Retina (tissue), 1 donor: ENCODE measurements at places on chromosomes 7 and 10.

DNA sequence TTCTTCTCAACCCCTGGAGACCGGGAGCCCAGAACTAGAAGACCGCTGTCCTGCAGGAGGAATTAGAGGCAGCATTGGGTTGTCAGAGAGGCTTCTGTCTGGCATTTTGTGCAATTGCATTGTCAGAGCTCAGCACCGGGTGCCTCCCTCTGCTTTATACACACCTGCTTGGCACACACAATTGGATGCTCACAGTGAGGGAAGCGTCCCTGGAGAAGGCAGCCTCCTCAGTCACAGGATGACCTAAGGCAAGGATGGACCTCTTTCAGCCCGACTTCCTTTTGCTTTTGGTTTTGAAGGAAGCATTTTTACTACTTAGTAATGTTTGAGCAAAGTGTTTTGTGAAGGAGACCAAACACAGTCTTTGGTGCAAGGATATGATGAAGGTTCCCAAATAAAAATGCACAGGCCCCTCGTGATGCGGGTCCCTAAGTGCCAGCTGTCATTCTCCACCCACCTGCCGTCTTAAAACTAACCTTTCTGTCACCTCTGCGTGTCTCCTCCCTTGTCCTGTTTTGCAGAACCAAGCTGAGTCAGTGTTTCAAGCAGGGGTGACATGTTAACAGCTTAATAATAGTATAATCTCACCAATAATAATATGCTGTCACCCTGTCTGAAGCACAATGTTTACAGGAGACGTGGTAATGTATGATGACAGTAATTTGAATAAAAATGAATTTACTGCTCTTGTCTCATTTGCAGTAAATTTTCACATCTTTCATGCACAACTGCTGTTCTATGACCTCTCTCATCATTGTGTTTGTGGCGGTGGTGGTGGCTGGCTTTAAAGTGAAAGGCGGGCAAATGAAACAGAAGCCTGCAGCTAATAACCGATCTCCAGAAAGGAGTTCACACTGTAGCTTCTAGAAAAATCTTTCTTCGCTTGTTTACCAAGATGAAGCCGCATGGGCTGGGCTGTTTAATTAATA lies 430.2 kb upstream of the MKI67 start:
- no peak for DNase-seq

GRCh38 chr10:51083356-51083853 lies 9.1 kb downstream of the PRKG1 start:
- no peak for DNase-seq

GRCh38 chr10:79176052-79176501 lies 107.3 kb downstream of the ZMIZ1 start:
- no peak for DNase-seq

DNA sequence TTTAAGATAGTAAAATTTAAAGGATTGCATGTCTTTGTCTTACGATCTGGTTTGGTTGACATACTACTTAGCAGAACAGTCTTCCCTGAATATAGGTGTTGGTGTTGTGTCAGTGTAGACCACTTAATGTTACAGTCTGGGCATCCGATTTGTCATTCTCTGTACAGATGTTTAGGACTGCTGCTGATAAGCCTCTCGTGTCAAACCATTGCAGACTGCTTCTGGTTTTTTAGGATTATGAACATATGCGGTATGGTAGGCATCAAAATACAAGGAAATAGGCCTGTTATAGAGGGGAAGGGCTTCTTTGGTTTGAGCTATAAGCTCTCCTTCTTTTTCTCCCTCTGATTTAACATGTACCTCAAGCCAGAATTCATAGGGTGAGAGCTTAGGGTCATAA lies 7.4 kb downstream of the CYP3A43 start:
- no peak for DNase-seq

GRCh38 chr7:66640802-66641525 lies 12.3 kb downstream of the KCTD7 start:
- peak; percentile 9 for DNase-seq

GRCh38 chr7:21305455-21306235 lies 122.2 kb upstream of the SP4 start:
- DNase-seq: no peak

GRCh38 chr10:1210667-1211066 lies 154.5 kb downstream of the WDR37 start:
- no peak for DNase-seq

DNA sequence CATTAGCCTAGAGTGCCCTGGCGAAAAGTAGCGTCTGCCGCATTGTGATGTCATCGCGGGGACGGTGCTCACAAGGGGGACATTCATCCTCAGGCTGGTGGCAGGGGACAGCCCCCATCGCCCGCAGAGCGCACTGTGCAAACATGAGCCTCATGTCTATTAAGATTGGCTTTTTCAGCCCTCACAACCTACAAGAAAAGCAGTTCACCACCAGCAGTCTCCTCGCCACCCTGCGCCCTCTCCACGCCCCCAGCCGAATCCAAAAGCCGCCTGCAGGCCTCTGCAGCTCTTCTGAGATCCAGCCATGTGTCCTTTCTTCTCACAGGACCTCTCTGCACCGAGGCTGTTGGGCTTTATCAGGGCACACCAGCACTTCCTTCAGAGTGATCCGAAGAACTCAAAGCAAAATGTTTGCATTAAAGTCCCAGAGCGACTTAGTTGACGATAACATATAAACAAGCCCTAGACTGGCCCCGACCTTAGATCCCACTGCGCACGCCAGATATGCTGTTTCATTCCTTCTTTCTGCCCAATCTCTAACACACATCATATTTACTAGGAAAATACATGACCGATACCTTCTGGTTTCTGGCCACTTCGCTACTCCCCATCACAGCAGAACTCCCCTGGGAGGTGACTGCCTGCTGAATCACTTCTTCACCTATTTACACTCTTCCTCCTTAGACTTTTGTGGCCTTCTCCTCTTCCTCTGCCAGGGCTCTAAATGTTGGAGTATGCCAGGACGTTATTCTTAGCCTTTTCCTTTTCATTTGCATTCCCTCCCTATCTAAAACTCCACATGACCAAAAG lies 206.0 kb upstream of the SH2B2 start:
- no peak for DNase-seq

- no peak for DNase-seq
Measured at GRCh38 chr10:28627102-28627501, 50.2 kb upstream of the BAMBI start.

- DNase-seq: peak; percentile 41
Measured at GRCh38 chr10:131315344-131315743, 3.8 kb upstream of the TCERG1L start.

DNA sequence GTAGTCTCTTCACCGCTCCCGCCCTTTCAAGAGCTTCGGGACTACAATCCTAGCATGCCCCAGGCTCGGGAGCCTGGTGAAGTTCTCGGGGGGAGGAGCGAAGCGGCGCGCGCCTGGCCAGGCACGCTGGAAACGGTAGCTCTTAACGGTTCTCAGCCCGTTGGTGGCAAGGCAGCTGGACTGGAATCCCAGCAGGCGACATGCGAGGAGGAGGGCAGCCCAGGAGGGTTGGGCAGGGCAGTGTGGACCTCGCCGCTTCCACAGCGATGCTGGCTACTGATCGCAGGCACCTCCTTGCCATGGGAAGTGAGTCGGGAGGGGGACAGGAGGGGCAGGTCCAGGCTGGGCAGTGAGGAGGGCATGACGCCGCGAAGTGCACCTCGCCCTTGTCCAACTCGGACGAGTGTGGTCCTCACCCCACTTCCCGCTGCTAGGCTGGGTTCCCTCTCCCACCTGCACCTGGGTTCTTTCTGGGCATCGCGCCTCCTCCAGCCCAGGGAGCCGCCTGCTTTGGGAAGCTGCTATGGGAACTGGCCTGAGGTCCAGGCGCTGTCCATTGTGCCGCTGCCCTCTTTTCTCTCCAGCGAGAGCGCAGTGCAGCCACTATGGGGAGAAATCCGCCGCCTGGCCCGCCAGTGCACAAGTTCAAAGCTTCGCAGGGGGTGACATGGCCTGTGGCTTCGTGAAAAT lies 367.8 kb upstream of the NUPR2 start:
- DNase-seq: no peak

DNA sequence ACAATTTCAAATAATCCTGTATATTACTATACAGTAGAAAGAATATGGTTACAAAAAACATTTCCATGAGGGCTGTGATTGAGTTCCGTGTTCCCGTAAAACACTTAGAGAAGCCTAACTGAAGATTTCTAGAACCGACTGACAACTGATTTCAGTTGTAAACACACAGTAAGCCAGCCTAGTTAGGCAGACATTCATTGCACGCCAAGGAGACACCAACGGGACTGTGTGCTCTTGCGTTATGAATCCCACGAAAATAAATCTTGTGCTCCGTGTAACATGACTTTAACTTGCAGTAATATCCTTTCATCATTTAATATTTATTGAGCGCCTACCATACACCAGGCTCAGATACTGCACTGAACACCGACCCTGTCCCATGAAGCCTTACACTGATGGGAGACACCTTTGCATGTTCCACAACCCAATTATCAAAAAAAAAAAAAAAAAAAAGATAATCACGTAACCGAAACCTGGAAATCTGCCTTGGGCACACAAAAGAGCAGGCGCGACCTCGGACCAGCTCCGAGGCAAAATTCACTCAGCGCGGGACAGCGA lies 420 bp upstream of the KLHL7 start:
- no peak for DNase-seq

GRCh38 chr7:14389181-14389591 lies 399.7 kb upstream of the ETV1 start:
- DNase-seq: peak; percentile 50

- DNase-seq: no peak
Measured at GRCh38 chr10:89685936-89686335, 15.5 kb upstream of the KIF20B start.

DNA sequence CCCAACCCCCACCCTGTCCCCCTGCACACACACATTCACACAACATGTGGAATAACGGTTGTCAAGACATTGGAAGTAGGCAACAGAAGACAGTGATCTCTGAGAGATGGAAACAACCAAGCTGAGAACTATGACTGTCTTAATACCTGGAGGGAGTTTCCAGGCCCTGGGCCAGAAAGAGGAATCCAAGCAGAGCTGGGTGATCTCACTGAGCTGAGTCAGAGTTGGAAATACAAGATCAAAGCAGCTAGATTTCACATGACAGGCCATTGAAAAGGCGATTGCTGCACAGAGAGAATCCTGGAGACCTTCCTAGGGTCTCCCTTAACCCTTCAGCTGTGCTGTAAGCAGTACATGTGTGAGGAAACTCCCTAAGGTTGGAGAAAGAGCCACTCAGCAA lies 165.8 kb upstream of the PRSS1 start:
- DNase-seq: no peak

GRCh38 chr7:50121286-50121685 lies 28.2 kb upstream of the ZPBP start:
- no peak for DNase-seq

DNA sequence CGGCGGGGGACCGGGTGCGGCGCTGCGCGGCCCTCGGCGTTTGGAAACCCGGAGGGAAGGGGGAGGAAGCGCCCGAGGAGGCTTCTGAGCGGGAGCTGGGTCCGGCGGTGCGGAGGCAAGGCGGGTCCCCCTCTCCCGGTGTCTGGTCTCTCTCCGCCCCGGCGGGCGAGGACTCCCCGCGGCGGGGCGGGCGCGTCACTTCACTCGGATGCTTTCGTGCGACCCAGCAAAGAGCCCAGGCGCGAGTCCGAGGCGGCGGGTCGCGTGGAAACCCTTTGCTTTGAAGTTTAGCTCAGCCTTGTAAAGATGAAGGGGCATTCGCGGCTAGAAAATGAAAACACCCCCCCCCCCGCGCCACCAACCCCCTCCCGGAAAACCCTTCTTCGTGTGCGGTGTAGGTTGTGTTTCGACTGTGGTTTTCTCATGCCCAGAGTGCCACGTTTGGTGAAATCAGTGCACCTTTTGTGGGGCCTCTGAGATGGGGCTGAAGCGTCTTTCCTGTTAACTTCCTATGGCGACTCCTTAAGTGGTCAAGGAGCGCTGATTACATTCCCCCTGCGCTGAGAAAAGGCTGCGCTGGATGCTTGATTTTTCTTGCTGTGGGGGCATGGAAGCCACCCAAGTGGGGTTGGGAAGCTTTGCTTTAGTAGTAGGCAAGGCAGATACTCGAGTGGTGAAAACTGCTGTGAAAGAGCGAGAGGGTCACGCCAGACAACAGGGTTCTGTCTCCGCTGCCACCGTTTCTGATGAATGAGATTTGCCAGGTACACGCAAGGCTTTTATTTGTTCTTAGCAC lies 876 bp downstream of the GNAI1 start:
- peak; percentile 70 for DNase-seq

DNA sequence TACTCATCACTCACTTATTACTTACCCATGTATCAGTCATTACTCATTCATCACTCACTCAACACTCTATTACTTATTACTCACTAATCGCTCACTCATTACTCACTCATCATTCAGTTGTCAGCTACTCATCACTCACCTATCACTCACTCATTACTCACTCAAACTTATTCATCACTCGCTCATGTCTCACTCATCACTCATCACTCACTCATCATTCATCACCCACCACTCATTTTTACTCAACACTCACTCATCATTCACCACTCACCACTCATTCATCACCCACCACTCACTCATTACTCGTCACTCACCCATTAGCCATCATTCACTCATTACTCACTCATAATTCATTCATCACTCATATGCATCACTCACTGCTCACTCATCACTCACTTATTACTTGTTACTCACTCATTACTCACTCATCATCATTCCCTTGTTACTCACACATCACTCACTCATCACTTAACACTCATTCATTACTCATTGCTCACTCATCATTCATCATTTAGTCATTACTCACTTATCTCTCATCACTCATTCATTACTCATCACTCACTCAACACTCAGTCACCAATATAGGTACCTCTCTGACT lies 237.9 kb downstream of the ADARB2 start:
- no peak for DNase-seq

GRCh38 chr10:129344103-129344502 lies 122.9 kb upstream of the MGMT start:
- DNase-seq: no peak

DNA sequence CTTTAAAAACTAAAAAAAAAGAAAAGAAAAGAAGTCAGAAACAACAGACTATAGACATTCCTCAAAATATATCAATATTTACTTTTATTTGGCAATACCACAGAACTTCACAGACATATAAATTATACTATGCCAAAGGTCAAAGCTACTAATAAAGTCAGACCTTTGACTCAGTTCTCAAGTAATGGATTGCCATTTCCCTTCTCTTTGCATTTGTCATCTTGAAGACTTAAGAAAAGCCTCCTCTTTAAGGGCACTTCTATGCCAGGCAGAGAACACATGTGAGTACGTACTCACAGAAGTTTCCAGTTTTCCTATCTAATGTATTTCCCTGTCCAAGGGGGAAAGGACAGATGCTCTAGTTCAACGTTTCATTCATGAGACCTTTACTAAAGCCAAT lies 37.6 kb downstream of the TNPO3 start:
- DNase-seq: no peak

GRCh38 chr7:21099432-21099831 lies 312.7 kb upstream of the SP8 start:
- DNase-seq: no peak

GRCh38 chr7:31017032-31017675 lies 35.0 kb upstream of the ADCYAP1R1 start:
- no peak for DNase-seq

- DNase-seq: no peak
Measured at GRCh38 chr7:68547181-68547580, 1051.1 kb upstream of the AUTS2 start.
